Fibroblast of upper back skin (primary cell): ENCODE measurements at places on chromosomes 2 and 18.
A peak's percentile ranks its signal among the peaks of the same experiment; 100 is the strongest.

GRCh38 chr2:203774760-203775159, 68.3 kb downstream of the CD28 start:
- peak; percentile 66 for DNase-seq

- DNase-seq: peak; percentile 65
Observed at GRCh38 chr2:230666885-230667712, 45.5 kb upstream of the CAB39 start.

GRCh38 chr2:42770288-42771131, 6.6 kb upstream of the OXER1 start:
- peak; percentile 21 for DNase-seq

DNA sequence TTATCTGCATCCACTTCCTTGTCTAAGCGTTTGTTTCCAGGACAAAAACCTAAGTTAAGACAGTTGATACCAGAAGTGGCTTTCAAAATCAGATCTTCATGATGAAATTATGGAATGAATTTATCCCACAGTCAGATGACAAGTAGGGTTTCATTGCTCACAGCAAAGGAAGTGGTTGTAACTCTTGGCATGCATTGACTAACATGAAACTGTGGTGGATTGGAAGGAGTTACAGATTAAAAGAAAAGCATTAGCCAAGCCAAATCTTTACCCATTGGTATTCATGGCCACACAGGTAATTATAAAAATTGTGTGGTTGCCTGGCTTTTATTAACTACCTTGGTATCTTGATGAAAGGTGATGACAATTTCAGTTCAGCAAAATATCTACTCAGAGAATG, 438.0 kb upstream of the NXPH2 start:
- DNase-seq: peak; percentile 29

GRCh38 chr18:934518-935133, 30.0 kb downstream of the ADCYAP1 start:
- DNase-seq: no peak

GRCh38 chr2:160210599-160211138, 10.6 kb upstream of the ITGB6 start:
- DNase-seq: peak; percentile 72

DNA sequence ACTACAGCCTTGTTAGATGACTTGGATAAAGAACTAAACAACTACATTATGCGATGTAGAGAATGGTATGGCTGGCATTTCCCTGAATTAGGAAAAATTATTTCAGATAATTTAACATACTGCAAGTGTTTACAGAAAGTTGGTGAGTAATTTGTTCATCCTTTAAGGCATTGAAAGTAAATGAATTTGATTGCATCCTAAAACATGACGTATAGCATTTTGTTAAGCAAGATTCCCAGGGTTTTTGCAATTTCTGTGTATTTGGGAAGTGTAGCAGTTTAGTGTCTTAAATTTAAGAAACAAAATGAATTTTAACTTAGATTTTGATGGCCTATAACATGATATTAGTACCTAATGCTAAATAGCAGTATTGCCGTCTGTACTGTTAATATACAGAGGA, 24.8 kb downstream of the NOP58 start:
- DNase-seq: no peak

- peak; percentile 50 for DNase-seq
Observed at GRCh38 chr2:160375037-160375436, 118.6 kb downstream of the RBMS1 start.

- no peak for DNase-seq
Observed at GRCh38 chr2:130844161-130844560, 7.4 kb downstream of the ARHGEF4 start.

GRCh38 chr2:53036196-53036595, 731.4 kb upstream of the CHAC2 start:
- DNase-seq: peak; percentile 74

- no peak for DNase-seq
Observed at GRCh38 chr18:50093366-50094064, 101.4 kb downstream of the MYO5B start.

- peak; percentile 96 for DNase-seq
Observed at GRCh38 chr18:56148373-56148772, 490.0 kb downstream of the TXNL1 start.

DNA sequence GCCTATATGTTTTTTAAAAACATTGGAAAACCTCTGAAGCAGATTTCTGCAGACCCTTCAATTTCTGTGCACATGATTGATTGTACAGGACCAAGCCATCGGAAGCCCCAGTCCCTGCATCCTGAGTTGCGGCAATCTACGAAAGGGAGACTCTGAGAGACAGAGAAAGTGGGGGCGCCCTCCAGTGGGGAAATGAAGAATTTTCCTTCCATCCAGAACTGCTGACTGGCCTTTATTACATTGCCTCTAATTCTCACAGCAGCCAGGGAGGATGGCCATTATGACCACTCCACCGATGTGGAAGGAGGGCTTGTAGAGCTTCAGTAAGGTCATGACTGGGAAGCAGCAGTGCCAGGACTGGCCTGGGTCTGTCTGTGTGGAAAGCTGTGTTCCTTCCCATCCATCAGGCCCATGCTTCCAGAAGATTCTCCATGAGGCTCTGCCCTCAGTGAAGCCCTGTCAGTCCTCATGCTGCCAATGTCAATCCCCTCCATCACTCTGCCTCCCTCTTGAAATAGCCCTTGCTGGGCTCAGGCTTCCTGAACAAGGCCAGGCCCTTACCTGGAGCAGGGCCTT, 20.0 kb upstream of the RESP18 start:
- peak; percentile 76 for DNase-seq

DNA sequence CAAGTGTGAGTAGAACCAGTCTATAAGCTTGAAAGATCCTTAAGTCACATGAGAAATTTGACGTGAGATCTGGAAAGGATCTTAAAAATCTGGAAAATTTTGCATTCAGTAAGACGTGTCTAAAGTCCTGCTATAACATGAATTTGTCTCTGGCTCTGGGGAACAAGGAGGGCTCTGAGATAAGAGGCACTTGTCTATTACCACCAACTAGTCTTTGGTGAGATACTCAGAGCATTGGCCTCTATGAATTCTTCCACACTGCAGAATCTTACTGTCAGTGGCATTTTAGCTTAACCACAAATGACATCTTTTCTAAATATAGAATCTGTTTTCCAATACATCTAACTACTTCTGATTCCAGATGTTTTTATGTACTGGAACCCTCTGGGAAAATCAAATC, 1504.5 kb downstream of the DPP10 start:
- DNase-seq: no peak

- DNase-seq: no peak
Observed at GRCh38 chr2:110993557-110994231, 127.0 kb upstream of the BCL2L11 start.

DNA sequence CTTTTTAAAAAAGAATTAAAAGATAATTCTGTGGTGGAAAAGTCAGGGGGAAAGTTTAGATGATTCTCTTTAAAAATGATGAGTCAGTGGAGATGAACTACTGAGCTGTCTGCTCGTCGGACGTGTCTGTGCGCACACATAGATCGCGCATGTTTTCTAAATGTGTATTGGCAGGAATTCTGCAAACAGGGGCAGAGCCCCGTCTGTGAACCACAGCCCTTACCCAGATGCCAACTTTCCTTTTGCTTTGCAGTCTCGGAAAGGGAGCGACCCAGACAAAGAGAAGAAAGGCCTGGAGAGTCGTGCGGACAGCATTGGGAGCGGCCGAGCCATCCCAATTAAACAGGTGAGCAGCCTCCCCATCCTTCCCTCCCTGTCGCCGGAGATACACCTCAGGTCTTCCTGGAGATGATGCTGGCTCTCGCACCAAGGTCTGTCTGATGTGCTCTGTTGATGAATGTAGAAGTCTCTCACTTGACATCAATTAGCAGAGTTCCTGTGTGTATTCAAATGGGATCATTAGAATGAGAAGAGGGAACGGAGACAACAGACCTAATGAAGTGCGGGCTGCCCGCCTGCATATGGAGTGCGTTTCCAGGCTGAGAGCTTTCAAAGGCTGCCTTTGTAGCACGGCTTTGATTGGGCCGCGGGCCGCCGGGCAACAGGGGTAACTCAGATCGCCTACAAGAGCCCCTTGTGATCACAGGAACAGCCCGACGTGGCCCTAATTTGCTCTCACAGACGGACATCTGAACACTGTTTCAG, 313.3 kb downstream of the AGAP1 start:
- DNase-seq: peak; percentile 18

DNA sequence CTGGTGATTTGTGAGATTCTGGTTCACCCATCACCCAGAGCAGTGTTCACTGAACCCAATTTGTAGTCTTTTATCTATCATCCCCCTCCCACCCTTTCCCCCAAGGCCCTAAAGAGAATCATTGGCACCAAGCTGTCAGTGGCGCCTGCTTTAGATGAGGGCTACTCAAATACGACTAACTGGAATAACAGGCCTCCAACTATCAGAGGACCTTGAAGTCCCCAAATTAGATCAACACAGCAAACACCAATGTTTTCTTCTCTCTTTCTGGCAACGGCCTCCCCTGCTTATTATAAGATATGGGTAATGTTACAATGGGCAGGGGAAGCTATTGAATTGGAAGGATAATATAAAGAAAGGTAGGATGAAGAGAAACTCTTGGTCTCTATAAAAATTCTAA, 232.3 kb downstream of the SCG2 start:
- DNase-seq: no peak

- peak; percentile 76 for DNase-seq
Observed at GRCh38 chr2:9832586-9832985, 10.7 kb upstream of the TAF1B start.

- no peak for DNase-seq
Observed at GRCh38 chr2:236621786-236622185, 52.2 kb downstream of the ACKR3 start.

GRCh38 chr2:223727562-223727961, 109.8 kb downstream of the AP1S3 start:
- DNase-seq: peak; percentile 62

- DNase-seq: no peak
Observed at GRCh38 chr2:29226808-29227207, 111.6 kb downstream of the CLIP4 start.

DNA sequence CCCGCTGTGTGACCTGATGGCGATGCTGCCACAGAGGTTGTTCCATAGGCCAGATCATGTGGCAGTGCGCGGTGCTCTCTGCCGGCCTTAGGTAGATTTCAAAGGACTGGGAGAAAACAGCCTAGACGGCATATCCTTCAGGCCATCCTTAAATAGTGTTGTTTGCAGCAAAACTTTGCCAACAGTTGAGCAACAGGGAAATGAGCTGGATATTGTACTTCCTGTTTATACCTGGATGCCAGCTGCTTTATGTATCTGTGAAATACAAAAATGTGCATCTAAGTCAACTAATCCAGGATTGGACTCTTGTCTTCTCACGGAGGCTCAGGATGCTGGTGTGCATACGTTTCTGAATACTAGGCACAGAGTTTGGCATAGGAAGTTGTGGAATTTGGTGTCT, 107.1 kb downstream of the EML6 start:
- no peak for DNase-seq
